ENCODE measurements at places on chromosomes 3 and 15.

DNA sequence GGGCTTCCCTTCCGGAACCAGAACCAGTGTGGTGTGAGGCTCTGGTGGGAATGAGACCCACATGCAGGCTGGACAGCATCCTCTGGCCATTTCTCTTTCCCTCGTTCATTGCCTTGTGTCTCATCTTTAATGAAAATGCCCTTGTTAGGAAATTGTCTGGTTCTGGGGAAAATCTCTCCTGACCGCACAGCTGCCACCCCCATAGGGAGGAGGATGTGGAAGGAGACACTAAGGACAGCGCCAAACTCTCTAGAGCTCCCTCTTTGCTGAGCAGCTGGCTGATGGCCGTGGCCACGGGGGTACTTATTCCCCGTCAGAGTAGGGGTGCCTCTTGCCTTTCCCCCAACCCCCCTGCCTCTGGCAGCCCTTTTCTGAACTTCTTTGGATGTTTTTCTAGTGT, 297.6 kb upstream of the C2CD4B start:
- no peak for DNase-seq

GRCh38 chr15:67784090-67784781, 41.1 kb upstream of the SKOR1 start:
- no peak for DNase-seq

DNA sequence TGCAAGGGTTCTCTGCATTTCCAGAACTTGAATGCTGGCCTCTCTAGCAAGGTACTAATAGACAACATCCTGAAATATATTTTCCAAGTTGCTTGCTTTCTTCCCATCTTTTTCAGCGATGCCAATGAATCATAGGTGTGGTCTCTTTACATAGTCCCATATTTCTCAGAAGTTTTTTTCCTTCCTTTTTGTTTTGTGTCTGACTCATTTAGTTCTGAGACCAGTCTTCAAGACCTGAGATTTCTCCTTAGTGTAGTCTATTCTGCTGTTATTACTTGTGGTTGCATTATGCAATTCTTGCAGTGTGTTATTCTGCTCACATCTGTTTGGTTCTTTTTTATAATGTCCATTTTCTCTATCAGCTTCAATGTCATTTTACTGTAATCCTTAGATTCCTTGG, 1265.0 kb upstream of the ALCAM start:
- DNase-seq = no peak

GRCh38 chr3:128328546-128329458, 137.9 kb downstream of the DNAJB8 start:
- no peak for DNase-seq

DNA sequence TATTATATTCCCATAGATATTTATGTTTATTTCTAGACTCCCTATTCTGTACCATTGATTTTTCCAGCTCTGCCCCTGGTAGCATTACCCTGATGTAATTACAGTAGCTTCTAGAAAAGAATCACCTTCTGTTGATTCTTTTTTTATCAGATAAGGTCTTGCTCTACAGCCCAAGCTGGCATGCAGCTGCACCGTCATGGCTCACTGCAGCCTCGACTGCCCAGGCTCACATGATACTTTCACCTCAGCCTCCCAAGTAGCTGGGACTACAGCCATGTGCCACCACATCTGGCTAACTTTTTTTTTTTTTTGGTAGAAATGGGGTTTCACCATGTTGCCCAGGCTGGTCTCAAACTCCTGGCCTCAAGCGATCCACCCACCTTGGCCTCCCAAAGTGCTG, 41.8 kb downstream of the SLC24A1 start:
- no peak for DNase-seq

DNA sequence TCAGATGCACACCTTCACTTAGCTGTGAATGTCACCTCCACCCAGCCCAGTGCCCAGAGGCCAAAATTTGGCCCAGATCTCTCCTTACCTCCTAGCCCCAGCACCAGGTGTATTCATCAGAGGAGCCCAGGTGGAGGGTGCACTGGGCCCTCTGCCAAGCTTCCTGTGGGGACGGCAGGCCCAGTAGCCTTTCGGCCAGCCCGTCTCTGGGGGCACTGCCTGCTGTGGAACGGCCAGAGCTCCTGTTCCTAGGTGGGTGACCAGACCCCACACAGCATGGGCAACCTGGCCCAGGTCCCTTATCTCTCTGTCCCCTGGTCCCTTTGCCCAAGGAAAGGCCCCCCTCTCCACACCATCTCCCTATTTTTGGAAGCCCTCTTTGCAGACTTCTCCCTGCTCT, 67.8 kb downstream of the AAGAB start:
- no peak for DNase-seq

- DNase-seq = no peak
Measured at GRCh38 chr3:172905451-172905850, 154.9 kb downstream of the ECT2 start.

DNA sequence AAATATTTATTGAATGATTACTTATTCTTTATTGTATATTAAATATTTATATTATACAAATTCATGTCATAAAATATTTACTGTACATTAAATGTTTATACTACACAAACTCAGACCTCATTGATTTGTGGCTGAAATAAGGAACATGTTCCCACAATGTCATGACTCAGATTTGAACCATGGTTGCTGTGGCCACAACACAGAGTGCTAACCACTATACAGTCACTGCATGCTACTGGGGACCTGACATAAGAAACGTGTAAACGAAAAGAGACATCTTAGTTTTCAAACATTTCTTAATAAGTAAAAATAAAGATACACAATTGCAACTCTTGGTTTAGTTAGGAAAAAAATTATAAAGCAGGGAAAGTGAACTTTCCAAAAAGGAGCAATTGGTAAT, 99.1 kb upstream of the AGTR1 start:
- DNase-seq = no peak

DNA sequence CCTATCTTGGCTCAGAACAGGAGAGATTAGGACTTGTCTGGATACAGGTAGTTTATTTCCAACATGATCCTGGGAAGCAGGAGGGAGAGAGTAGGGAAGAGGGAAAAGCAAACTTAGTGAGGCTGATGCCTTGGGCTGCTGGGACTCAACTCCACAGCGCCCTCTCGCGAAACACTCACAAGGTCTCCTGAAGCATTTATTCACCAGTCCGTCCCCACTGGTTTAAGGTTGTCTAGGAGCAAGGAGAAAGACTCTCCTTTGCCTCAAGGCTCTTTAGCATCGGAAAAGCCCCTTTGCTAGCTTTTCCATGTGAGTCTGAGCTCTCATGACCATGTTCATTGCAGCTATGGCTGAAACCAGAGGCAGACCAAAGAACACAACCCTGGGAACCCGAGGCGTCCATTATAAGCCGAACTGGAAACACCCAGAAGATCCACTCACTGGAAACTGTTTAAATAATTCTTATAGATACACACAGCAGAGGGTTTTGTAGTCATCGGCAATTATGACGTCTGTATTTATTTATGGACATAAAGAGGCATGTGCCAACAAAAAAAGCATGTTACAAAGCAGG, 244.5 kb downstream of the CD47 start:
- no peak for DNase-seq

- no peak for DNase-seq
Measured at GRCh38 chr3:4994144-4994730, 15.0 kb downstream of the BHLHE40 start.

DNA sequence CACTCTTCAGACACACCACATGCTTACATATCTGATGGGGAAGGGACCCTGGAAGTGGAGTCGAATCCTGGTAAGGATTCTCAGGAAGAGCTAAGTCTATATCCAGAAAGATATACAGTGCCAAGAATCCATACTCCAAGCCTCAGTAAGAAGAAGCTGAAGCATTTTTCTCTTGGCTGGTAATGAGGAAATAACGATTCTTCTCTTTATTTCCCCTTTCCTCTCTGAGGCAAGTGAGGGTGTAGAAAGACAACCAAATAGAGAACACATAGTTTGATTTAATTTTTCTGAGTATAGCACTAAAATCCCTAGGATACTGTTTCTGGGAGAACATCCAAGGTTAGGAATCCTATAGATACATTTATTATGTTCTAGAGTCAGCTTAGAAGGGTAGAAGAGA, 857.3 kb downstream of the TUSC7 start:
- DNase-seq = no peak

DNA sequence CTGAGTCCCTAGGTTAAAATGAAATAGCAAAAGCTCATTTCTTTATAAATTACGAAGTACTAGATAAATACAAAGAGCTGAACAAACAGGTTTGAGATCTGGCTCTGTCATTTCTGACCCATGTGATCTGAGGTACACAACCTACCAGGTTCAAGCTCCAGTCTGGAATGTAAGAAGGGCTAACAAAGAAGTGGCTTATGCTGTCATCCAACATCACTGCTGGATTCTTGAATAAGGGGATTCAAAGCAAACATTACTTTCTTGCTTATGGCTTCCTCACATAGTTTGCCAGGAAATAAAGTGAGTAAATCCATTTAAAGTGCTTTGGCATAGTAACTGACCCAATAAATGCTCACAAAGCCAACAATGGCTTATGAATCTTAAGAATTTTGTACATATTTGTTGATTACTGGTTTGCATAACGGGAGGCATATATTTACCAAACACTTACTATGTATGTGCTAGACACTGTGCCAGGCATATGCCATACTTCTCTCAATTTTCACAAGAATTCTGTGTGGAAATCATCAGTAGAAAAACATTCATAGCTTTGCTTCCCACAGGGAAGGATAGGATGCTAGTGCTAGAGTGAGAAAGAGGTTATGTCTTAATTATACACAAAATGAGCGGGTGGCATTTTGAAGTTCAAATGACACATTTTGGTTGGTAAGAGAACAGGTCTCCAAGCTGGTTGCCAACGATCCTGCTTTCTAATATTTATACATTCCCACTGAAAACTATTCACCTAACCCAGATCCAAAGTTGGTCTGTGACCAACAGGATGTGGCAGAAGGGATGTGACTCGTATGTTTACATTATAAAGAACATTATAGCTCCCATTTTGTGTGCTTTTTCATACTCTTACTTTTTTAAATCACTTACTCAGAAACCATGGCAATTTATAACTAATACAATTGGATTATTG, 38.7 kb upstream of the CSPG5 start:
- DNase-seq = no peak

GRCh38 chr3:65714134-65714533, 324.6 kb downstream of the MAGI1 start:
- no peak for DNase-seq

- DNase-seq = no peak
Measured at GRCh38 chr15:36994790-36995189, 105.6 kb downstream of the MEIS2 start.

GRCh38 chr3:155271343-155271613, 22.2 kb downstream of the STRIT1 start:
- no peak for DNase-seq

- DNase-seq = no peak
Measured at GRCh38 chr3:138371070-138371965, 22.9 kb downstream of the MRAS start.

DNA sequence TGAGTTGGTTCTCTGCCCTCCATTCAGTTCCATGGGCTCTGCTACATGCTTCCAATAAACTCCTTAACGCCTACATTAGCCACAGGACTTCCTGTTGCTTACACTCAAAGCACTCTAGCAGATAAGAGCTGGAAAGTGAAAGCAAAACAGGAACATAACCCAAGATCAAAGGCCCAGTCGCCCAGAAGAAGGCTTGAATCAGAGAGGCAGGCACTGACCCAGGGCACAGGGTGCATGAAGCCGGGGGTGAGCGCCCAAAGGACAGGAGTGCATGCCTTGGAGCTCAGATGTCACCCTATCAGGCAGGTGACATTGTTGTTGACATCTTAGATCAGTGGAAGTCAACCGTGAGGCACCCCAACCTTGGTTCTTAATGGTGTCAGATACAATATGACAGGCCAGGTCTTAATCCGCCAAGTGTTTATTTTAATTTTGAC, 235.1 kb downstream of the UACA start:
- DNase-seq = no peak

DNA sequence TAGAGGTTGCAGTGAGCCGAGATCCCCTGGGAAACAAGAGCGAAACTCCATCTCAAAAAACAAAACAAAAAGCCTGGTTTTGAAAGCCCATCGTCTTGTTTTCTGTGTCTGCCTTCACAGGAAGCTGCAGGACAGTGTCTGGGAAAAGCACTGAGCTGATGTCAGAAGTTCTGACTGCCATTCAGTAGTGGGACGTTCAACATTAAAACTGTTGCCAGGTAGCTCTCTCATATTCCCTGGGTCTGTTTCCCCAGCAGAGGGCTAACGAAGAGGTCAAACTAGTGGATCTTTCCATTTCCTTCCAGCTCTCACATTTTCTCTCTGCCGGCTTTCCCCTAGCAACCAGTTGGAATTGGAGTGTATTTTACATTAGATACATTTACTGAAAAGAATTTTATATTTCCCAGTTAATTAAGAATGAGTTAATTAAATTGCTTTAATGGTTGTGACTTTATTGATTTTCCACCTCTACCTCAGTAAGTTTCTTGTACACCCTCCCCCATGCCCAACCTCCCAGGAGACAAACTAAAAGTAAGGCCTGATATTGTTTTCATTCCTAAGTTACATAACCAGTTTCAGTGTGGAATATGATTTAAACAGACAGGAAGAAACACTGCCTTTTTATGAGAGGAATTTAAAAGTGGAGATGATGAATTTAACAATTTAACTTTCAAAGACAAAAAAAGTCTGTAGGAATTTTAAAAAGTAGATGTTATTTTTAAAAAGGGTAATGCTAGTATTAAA, 29.9 kb downstream of the RCN2 start:
- no peak for DNase-seq

GRCh38 chr3:133491481-133492059, 81.9 kb upstream of the CDV3 start:
- no peak for DNase-seq

GRCh38 chr3:184359610-184360009, 1.8 kb downstream of the CLCN2 start:
- DNase-seq = no peak

DNA sequence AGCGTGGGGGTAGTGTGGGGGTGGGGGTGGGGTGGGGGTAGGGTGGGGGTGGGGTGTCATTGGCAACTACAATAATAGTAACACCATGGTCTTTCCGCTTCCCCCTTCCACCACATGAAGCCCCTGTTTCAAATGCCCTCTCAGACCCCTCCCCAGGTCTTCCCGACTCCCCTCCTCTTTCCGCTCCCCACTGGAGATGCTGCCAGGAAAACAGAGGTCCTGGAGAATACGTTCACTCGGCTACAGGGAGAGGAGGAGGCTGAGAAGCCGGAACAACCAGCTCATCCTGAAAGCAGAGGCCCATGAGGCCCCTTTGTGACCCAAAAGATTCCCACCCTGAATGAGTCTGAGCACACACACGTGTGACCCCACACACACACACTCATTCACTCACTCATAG, 75.4 kb downstream of the CPN2 start:
- no peak for DNase-seq

GRCh38 chr3:191269289-191270085, 59.7 kb upstream of the CCDC50 start:
- DNase-seq = no peak

- no peak for DNase-seq
Measured at GRCh38 chr15:81285461-81285860, 38.5 kb downstream of the STARD5 start.

- DNase-seq = no peak
Measured at GRCh38 chr3:57999417-58000115, 8.7 kb upstream of the FLNB start.

- no peak for DNase-seq
Measured at GRCh38 chr3:104360038-104360437, 1006.7 kb upstream of the ALCAM start.
